ENCODE measurements at places on chromosomes 12 and 14.

GRCh38 chr12:113136128-113136989, 798 bp upstream of the RASAL1 start:
- DNase-seq = no peak

DNA sequence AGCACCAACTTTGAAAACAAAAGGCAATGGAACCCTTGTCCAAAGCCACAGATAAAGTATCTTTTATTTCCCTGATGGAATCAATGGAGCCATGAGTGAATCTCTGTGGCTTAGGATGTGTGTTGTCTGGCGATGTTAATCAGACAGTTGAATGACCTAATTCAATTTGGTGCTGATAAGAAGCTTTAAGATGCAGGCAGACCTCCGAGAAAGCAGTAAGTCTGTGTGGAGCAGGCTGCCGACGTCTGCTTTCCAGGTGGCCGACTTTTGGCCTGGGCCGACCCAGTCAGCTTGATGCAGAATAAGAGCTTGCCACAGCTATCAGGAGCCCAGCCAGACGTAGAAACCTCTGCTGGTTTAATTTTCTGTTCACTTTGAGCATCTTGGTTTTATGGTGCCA, 21.1 kb upstream of the TMEM132C start:
- no peak for DNase-seq

GRCh38 chr12:14613718-14614117, 46.0 kb upstream of the PLBD1 start:
- DNase-seq = no peak

DNA sequence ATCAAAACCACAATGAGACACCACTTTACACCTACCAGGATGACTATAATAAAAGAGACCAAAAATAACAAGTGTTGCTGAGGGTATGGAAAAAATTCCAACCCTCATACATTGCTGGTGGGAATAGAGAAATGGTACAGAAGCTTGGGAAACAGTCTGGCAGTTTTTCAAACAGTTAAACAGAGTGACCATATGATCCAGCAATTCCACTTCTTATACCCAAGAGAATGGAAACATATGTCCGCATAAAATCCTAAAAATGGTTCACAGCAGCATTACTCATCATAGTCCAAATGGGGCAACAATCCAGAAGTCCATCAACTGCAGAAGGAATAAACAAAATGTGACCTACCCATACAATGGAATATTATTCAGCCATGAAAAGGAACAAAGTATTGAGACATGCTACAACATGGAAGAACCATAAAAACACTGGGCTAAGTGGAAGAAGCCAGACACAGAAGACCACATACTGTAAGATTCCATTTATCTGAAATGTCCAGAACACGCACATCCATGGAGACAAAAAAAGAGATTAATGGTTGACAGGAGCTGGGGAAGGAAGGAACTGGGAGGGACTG, 44.5 kb downstream of the CHGA start:
- peak; percentile 40 for DNase-seq

DNA sequence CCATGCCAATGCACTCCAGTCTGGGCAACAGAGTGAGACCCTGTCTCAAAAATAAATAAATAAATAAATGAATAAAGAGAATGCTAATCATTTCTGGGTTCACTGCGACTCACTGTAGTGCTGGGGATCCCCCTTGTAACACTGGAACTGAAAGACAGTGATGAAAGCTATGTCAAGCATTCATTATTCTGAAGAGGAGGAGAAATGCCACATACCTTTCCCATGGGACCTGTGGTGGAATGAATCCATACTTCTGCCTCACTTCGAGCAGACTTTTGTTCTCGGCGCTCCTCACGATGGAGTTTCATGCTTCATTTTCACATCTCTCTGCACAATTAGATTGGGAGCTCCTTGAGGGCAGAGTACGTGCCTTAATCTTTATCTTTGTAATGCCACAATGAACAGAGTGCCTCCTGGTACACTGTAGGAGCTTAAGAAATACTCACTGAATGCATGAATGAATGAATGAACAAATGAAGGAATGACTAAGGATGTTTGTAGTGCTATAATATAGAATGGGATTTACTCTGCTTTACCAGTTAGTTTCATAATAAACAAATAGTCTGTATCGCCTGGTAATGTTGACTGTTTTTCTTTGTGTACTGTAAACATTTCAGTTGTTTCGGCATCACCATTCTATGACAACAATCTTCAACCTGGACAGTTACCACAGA, 45.8 kb downstream of the DRAM1 start:
- DNase-seq = no peak

GRCh38 chr14:74510223-74510931, 16.8 kb downstream of the ISCA2 start:
- DNase-seq = no peak

GRCh38 chr12:119113496-119113986, 65.2 kb upstream of the HSPB8 start:
- DNase-seq = no peak

- DNase-seq = no peak
These were observed 29.9 kb downstream of the ZBTB42 start for GRCh38 chr14:104830781-104831180.

- no peak for DNase-seq
These were observed 225.7 kb downstream of the KCNC2 start for GRCh38 chr12:74983917-74984316.

DNA sequence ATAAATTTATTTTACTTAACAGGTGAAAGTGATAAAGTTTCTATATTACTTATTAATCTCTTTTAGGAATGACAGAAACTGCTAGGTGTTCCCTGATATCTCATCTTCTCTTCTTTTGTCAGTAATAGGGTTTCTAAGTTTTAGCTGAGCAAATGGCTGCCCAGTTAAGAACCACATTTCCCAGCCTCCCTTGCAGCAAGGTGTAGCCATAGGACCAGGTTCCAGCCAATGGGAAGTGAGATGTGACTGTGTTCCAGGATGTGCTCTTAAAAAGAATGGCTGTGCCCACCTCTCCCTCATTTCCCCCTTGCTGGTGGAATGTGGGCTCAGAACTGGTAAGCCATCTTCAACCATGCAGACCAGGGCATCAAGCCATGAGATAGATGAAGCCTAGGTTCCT, 165.6 kb downstream of the HELB start:
- DNase-seq = no peak

- no peak for DNase-seq
These were observed 42.3 kb downstream of the EFCAB11 start for GRCh38 chr14:89912221-89912620.

DNA sequence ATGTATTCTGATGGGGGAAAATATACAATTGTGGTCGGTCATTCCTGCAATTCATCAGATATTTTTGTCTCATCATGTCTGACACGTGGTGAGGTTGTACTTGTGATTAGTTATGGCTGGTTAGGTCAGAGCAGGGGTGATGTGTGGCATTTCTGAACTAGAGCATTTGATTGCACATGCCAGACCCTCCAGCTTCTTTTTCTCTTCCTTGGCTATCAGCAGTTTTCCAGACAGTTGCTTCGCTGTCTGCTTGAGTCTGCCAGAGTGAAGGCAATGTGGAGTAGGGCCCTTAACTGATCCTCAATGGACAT, 25.9 kb downstream of the TMEM117 start:
- no peak for DNase-seq

DNA sequence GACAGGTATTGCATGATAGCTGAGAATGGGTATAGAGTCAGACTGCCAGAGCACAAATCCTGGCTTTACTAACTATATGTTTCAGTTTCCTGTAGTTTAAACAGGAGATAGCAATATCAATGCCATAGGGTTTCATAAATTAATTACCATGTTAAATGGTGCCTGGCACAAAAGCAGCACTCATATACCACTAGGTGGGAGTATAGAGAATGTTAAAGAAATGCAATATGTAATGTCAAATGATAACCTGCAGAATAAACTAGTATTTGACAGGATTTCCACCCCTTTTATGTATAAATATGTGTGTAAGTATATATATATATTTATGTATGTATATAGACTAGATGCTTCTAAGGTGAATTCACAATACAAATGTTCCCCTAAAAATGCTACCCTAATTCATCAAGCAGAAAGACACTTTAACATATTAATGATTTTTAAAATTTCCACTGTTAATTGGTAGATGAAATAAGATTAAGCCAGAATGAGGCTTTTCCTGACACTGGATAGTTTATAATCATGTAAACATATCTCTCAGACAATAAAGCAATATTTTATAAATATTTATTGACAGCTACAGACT, 8.6 kb downstream of the WDR89 start:
- DNase-seq = no peak

GRCh38 chr14:68191567-68192321, 372.2 kb downstream of the RAD51B start:
- DNase-seq = no peak

DNA sequence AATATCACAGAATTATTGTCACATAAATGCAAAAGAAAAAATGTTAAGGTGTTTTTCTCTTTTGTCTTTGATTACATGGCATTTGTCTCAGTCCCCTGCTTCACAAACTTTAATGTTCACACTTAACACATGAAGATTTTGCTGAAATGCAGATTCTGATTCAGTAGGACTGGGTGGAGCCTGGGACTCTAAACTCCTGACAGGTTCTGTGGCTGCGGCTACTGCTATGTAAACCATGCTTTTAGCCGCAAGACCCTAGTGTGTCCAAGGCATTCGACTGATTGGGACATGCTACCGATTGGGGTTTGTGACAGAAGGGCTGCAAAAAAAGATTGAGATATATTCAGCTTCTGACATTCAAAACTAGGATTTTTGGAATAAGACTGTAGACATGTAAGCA, 72.6 kb upstream of the SLC35F4 start:
- DNase-seq = no peak

DNA sequence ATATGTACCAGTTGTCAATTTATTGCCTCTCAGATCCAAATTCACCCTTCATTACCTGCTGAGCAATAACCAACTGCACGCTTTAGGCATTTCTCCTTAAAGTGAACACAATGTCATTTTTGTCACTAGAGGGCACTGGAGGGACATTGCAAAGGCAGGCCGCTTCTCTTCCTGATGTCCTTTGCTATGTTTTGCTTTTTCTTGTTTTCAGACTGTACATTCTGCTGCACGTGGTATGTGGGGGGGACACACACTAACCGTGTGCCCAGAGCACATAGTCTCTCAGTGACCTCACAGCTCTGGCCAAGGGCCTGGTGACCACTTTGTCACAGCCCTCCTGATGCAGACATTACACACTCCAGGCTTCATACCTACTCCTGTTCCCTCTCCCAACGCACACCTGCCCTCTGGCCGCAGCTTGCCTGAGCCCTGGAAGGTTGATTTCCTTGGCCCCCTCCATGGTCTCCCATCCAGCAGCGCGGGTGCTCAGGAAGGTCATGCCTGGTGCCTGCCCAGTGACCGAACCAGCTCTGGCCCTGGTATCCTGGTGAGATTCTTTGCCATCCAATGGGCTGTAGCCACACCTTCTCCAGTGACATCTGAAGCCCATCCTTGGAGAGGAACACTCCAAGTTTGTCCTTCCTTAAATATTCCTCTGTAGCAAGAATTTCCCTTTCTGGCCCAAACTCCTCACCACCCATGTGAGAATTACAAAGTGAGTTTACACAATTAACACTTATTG, 39.9 kb downstream of the MYO1H start:
- no peak for DNase-seq

DNA sequence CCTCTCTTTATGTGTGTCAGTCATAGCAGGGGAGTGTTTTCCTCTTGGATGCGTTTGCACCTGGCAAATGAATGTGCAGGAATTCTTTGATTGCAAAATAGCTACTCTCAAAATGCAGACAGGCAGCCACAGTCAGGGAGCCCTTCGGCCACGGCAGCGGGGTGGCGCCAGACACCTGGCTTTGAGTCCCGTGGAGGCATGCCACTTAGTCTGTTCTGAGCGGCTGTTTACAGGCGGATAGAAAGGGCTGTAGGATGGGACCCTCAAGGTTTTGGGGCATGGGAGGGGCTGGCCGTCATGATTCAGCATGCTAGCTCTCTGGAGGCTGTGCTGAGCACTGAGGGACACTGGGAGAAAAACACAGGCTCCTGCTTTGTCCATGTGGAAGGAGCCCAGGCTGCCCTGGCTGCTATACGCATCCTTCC, 117.1 kb downstream of the SLC25A47 start:
- no peak for DNase-seq

GRCh38 chr14:104580961-104581360, 1.4 kb downstream of the C14orf180 start:
- no peak for DNase-seq

DNA sequence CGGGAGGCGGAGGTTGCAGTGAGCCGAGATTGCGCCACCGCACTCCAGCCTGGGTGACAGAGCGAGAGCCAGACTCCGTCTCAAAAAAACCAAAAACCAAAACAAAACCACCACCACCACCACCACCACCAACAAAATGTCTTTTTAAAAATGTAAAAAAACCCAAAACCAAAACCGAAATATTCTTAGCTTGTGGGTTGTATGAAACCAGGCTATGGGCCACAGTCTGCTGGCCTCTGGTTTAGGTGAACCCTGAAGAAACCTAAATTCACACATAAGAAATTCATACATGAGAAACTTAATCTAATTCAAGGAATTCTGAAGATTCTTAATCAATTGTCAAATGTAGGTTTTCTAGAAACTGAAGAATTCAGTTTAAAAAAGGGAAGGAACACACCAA, 37.6 kb downstream of the INSM2 start:
- no peak for DNase-seq

GRCh38 chr14:64612021-64612380, 62.2 kb downstream of the PPP1R36 start:
- peak; percentile 63 for DNase-seq

DNA sequence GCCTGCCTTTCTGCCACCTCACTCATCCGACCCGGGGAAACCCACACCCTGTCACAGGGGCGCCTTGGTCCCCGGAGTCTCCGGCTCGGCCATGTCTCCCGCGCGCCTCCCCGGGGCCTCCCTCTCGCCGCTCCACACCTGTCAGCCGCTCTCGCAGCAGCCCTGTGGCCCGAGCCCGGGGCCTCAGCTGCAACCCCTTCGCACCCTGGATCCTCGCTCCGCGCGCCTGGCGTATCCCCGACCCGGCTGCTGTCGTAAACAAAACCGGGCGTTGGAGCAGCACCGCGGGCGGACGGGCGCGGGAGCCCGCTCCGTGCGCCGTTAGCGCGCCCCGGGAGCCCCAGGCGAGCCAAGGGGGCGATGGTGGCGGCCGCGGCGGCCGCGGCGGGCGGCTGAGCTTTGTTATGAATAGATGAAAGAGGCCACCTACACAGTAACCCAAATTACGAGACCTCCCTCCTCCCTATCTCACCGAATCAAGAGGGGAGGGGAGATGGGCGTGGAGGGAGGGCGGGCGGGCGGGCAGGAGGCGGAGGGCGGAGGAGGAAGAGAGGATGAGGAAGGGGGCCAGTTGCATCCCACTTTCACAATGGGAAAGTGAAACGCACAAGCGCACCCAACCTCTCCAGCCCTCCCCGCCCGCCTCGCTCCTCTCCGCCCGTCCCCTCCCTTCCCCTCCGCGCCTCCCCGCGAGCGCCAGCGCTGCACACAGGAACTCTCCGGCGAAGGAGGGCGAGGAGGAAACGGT, at the start of gene PLXNC1:
PLXNC1 (plus strand) TSS at position 587 of the 748 bp plus-strand sequence. CDS start 395 bp downstream, outside the sequence.
- no peak for DNase-seq

- no peak for DNase-seq
These were observed 349 bp downstream of the CDC42BPB start for GRCh38 chr14:103057028-103057371.
